Stimulated activated CD4-positive, alpha-beta T cell treated with anti-CD3 and anti-CD28 coated beads, Interleukin-2, amount 100 ng/mL, for 4 hours (primary cell): ENCODE measurements at places on chromosomes 3 and 15.

DNA sequence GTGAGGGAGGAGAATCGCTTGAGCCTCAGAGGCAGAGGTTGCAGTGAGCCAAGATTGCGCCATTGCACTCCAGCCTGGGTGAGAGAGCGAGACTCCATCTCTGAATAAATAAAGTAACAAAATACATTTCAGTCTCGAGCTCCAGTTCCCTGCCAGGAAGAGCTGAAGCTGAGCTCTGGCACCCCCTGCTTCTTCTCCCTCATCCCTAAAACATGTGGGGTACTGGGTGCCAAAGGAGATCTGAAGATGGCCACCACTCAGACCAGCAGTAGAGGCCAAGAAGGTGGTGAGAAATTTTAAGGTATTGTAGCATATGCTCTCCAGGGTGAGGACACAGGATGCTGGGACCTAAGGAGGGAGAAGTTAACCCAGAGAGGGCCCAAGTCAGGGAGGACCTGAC lies 75.0 kb upstream of the CGNL1 start:
- DNase-seq = no peak

DNA sequence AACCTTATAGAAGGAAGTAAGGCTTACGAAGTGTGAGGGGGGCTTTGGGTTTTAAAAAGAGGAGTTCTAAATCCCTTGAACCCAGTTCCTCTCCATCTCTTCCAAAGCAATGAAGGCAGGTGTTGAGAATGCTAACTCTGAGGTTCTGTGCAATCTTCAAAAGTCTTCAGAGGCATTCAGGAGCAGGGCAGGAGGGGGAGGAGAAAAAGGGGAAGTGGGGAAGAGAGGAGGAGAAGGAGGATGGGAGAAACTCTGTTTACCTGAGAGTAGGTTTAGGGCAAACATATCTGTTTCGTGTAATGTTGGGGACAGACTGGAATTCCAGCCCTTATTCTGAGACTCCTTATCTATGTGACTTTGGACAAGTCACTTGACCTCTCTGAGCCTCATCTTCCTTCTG lies 36.9 kb downstream of the FAM3D start:
- no peak for DNase-seq

GRCh38 chr3:196790636-196791035 lies 51.0 kb downstream of the PAK2 start:
- no peak for DNase-seq

- no peak for DNase-seq
These were observed 37.7 kb upstream of the PARP14 start for GRCh38 chr3:122642935-122643334.

DNA sequence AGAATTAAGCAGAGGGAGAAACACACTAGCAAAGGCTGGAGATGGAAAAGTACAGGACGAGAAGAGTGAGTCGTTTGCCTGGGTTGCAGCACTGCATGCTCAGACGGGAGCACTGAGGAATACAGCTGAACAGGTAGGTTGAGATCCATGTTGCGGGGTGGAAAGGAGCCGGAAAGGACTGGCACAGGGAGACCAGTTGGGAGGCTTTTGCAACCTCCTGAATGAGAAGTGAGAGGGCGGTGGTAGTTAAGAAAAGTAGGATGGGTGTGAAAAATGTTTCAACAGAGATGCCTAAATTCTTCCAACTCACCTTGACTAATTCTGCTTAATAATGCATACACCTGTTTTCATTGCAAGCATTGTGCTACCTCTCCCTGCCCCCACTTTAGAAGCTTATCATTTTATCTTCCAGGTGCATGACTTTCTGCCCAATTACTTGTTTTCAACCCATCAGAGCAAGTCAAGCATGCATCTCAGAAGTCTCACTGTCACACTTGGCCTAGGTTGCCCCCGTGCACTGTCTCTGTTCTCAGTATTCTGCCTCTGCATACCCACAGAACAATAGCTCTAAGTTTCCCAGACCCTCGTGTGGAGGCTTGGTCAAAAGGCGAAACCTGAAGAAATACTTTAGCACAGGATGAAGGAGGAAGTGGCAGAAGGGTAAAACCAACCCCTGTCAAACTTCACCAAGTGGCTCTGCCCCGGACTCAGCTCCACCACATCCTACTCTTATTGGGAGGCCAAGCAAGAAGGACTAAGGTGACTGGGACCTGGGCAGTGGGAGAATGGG lies 199.3 kb upstream of the BCL6 start:
- no peak for DNase-seq

- DNase-seq = no peak
These were observed 147.3 kb upstream of the UBE2E2 start for GRCh38 chr3:23055733-23056376.

DNA sequence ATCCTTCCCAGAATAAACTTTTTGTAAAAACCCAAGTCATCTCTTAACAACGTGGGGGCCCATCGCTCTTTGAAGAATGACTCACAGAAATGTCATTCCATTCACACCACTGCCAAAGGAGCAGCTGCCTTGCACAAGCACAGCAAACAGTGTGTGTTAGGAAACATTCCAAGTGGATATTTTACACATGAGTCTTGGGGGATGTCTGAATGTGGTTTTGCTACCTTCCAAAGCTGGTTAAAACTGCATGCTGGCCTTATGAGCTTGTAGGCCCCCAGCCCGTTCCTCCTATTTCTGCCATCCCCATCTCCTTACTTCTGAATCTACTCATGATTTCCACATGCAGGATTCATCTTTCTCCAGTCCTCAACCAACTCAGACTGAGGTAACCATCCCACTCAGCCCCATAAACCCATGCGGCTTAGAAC lies 130.8 kb downstream of the CPNE4 start:
- no peak for DNase-seq

- DNase-seq = peak; percentile 42
These were observed 31.0 kb downstream of the GRIP2 start for GRCh38 chr3:14508966-14509795.

DNA sequence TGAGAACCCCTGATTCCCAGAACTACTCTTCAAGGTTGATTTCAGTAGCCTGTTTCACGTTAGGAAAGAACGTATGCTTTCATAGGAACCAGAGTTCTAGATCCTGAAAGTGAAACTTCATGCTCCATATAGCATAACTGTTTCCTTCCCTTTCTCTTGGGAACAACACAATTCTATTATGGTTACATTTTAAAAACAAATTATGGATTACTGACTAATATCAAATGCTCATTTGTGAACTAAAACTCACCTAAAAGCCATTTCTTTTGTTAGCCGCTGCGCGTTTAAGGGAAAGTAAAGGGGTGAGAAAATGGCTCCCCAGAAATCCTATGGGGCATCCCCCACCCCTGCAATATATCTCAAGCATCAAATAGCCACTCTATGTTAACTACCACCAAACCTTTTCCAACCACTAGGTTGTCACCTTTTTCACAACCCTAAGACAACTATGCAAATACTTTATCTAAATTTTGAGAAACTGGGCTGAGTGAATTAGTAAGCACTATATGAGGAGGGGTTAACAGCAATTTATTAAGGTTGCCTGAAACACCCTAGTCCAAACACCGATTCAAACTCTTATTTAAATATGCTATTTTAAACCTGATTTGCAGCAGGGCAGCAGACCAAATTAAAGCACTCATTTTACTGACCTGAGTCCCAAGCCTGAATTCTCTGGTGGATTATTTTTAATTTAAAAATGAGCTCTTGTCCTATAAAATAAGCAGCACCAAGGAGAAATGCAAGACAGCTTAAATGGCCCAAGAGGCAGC lies 2.4 kb downstream of the SIAH2 start:
- DNase-seq = no peak
